ENCODE measurements at places on chromosomes 4 and X.

GRCh38 chrX:18468599-18468998 is 43.2 kb downstream of the CDKL5 start:
- DNase-seq: no peak

- DNase-seq: no peak
These were observed 607.0 kb upstream of the PRKX start for GRCh38 chrX:4320436-4320947.

- no peak for DNase-seq
These were observed 36.3 kb upstream of the TBC1D14 start for GRCh38 chr4:6873291-6873690.

- DNase-seq: no peak
These were observed 139.9 kb downstream of the TMEM144 start for GRCh38 chr4:158350161-158350560.

GRCh38 chr4:157667836-157668235 is 447.3 kb downstream of the GRIA2 start:
- no peak for DNase-seq

GRCh38 chr4:183906489-183906738 is 1.3 kb downstream of the STOX2 start:
- DNase-seq: no peak

- no peak for DNase-seq
These were observed 320.8 kb downstream of the ADAM29 start for GRCh38 chr4:175238827-175239517.

GRCh38 chr4:168713253-168713652 is 216.4 kb downstream of the PALLD start:
- DNase-seq: no peak

DNA sequence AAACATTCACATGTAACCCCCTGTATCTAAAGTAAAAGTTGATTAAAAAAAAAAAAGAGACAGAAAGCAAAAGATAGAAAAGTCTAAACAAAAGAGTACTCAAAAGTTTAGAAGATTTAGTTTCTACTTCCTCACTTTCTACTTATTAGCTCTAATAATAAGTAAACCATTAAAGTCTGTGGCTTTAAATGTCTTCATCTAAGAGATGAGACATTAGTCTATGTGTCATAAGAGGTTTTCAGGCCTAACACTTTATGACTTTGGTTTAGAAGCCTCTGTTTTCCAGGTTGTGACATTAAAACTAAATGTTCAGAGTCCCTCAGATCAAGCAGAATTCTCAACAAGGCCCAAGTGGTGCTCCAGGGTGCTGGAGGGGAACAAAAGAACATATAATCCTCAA is 42.2 kb upstream of the GUCY1A1 start:
- DNase-seq: no peak

DNA sequence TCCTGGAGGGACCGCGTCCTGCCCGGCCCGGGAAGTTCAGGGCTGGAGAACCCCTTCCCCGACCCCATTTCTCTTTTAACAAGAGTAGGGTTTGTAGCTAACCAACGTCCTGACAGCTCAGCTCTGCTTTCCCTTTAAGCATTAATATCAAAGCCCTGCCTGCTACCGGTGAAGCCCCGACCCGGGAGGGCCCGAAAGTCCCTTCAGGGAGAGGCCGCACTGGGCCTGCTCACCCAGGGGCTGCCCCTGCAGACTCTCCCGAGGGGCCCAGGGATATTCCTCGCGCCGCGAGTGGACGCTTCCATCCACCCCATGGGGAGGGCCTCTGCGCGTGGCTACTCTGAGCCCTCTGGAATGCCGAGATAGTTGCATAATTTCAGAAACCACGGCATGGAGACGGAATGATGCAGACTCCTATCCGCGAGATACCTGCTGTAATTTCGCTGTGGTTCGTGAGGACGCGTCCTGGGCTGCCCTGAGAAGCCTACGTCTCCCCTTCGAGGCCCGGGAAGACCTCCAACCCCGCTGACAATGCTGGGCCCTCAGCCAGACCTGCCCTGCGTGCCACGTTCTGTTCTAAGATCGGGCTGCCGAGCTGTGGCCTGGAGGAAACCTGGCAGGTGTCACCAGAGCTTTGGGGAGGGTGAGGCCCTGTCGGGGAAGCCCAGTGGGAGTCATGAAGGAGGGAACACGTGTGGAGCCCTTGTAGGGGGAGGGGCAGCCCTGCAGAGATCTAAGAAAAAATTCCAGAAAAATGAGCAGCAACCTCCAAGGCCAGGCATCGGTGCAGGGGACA is 999 bp upstream of the CTBP1 start:
- DNase-seq: peak; percentile 27

DNA sequence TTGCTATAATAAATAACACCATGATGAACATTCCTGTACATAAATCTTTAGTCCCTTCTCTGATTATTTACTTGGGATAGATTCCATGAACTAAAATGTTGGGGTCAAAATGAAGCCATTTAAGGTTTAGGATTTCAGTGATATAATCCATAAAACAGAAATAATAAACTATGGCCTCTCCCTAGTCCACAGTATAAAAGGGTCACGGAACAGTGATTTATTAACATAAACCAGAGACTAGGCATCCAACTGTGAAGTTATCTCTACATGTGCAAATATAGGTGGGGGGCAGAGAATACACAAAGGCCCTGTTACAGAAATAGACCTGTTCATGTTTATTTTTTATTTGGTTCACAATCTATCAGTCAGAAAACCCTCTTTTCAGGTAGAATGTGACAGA is 499.1 kb upstream of the SLIT2 start:
- DNase-seq: no peak

- DNase-seq: no peak
These were observed 113.6 kb downstream of the MID1 start for GRCh38 chrX:10506781-10507180.

- DNase-seq: no peak
These were observed 692.1 kb upstream of the POU3F4 start for GRCh38 chrX:82816001-82816400.

DNA sequence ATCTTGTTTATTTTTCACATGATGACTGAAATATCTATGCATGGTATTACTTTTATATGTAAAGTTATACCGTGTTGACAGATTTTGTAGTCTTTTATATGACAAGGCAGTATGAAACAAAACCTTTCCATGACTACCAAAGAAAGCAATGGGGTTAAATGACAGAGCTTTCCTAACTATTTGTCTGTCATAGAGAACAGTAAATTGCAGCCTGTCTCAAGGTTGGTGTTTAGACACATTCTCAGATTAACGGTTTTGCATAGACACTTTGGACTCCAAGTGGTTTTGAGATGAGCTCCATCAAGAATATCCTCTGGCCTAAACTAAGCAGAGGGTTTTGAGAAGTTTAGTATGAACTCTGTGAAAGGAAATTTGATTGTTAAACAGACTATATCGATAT is 180.7 kb upstream of the TENM3 start:
- no peak for DNase-seq

GRCh38 chrX:9866633-9867032 is 80.4 kb downstream of the SHROOM2 start:
- DNase-seq: no peak

- no peak for DNase-seq
These were observed 167.0 kb upstream of the CASK start for GRCh38 chrX:42090395-42090794.

DNA sequence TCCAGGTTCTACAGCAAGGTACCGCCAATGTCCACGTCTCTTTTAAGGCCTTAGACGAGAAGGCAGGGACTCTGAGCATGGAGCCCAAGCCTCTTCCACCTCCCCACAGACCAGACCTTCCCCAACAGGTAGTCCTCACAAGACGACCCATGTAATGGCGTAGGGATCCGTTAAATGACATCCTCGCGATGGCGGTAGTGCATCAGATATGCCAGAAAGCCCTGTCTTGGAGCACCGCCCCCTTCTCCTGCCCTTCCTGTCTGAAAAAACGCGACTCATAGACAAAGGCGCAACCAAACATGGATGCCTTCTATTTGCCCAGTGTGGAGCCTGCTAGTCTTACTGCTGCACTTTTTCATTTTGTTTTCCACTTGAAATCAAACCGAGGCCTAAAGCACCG is 185.4 kb downstream of the OR13H1 start:
- no peak for DNase-seq

GRCh38 chr4:147968641-147969040 is 236.8 kb downstream of the ARHGAP10 start:
- no peak for DNase-seq

GRCh38 chrX:68634649-68635227 is 12.7 kb upstream of the STARD8 start:
- no peak for DNase-seq

DNA sequence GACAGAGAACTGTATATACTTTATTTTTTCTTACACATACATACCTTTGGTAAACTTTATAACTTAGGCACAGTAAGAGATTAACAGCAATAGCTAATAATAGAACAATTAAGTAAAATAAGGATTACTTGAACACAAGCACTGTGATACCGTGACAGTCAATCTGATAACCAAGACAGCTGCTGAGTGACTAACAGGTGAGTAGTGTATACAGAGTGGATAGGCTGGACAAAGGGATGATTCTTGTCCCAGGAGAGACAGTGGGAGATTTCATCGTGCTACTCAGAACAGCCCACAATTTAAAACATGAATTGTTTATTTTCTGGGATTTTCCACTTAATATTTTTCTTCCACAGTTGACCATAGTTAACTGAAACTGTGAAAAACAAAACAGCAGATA is 411.8 kb downstream of the PPP1R2C start:
- no peak for DNase-seq

GRCh38 chr4:14254252-14254651 is 626.7 kb upstream of the BOD1L1 start:
- DNase-seq: no peak

GRCh38 chr4:101806914-101807313 is 16.4 kb downstream of the BANK1 start:
- DNase-seq: no peak

DNA sequence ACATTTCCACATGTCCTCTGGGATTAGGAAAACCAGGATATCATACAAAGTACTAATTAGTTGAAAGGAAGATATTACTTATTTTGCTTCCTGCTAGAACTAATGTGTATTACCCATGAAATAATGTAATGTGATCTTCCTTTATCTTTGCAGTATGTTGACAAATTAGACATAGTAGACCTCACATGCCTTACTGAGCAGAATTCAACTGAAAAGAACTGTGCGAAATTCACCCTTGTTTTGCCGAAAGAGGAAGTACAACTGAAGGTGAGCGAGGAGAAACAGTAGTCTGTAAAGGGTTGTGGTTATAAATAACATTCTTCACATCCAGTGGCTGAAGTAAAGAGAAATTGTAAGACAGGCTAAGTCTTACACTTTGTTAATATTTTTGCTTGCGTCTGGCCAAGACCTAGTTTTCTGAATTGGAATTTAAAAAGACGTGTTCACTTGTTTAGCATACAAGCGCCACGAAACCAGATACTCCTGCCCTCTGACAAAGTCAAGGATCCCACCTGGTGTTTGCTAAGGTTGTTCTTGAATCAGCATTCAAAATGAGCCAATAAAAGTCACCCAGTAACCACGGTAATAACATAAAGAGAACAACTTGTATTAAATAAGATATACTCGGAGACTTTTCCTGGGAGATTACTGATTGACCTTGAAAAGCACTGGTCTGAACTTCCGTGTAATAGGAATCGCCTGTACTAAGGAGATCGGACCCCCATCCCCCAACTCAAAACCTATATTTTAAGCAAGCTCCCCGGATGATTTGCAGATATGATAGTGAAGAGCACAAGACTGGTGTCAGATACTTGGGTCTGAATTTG is 16.9 kb downstream of the STAP1 start:
- no peak for DNase-seq

DNA sequence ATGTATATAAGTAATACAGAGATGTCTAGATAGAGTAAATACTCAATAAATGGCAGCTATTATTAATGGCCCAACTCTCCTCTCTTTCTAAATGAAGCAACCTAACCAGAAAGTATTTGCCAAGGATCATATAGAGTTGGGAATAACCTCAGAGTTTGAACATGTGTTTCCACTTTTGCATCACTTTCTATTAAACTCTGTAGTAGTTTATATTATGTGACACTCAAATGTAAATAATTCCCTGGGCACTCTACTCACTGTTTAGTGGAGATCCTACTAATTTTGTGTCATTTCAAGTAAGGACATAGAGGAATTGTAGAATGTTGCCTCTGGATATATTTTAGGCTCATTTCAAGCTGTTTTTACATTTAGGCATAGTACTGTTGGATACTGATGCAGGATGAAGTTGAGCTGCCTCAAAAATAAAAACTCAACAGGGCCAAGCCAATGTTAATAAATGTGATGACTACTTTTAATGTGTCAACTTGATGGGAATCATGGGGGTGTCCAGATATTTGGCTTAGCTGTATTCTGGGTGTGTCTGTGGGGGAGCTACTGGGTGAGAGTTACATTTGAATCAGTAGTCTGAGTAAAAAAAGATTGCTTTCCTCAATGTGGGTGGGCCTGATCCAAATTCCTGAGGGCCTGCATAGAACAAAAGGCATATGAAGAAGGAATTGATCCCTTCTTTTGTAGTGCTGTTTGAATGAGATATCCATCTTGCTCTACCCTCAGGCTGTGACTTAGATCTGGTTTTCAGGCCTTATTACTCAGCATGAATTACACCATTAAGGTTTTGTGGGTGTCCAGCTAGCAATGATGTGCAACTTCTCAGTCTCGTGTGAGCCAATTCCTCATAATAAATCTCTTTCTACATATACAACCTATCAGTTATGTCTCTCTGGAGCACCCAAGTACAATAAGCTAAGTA is 1368.2 kb downstream of the STIM2 start:
- no peak for DNase-seq
